Activated CD4-positive, alpha-beta T cell treated with anti-CD3 and anti-CD28 coated beads, Interleukin-2, amount 50 U/mL, for 16 hours (primary cell): ENCODE measurements at places on chromosomes 12 and 14.

GRCh38 chr12:53328043-53328435, 6.6 kb upstream of the AAAS start:
- DNase-seq = no peak

DNA sequence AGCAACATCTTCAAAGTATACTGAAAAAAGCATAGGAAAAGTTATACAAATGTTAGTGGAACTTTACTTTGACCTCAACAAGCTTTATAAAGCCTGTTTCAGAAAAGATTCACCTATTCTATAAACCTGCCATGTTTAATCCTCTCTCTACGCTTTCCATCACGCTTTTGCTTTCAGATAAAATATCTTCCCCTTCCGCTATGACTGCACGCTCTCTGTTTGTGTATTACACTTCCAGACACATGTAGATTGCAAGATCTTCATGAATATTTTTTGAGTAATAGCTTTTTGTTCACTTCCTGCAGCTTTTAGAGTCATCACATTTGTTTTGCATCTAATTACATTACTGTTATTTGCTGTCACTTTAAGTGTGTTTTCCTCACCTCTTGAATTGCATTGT, 271.4 kb downstream of the RASSF9 start:
- DNase-seq = no peak

DNA sequence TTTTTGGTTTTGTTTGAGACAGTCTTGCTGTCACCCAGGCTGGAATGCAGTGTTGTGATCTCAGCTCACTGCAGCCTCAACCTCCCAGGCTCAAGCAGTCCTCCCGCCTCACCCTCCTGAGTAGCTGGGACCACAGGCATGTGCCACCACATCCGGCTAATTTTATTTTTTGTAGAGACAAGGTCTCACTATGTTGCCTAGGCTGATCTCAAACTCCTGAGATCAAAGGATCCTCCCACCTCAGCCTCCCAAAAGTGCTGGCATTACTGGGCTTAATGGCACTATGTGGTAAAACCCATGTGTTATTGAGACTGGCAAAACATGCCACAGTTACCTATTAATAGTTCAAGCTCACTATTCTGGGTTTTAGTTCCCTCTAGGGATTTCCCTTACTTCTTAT, 51.2 kb upstream of the KCNH3 start:
- DNase-seq = no peak

GRCh38 chr12:161823-162222, 52.1 kb downstream of the SLC6A12 start:
- no peak for DNase-seq

GRCh38 chr12:108649126-108649525, 15.4 kb upstream of the SELPLG start:
- no peak for DNase-seq

DNA sequence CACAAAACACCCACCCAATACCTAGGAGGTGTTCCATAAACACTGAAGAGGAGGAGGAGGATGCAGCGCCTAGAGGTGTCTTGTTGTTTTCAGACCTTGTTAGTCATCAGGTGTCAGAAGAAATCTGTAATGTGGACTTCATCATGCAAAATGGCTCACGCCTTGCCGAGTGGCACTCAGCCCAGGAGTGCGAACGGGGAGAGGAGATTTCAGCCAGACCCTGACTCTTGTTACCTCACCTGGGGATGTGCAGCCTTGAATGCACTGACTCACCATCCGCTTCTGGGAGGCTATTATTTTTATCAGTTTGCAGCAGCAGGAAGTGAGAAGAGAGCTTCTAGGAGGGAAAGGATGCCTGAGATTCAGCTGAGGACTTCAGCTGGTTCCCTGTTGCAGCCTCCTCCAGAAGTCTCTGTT, 48.2 kb upstream of the PLXNC1 start:
- peak; percentile 49 for DNase-seq

DNA sequence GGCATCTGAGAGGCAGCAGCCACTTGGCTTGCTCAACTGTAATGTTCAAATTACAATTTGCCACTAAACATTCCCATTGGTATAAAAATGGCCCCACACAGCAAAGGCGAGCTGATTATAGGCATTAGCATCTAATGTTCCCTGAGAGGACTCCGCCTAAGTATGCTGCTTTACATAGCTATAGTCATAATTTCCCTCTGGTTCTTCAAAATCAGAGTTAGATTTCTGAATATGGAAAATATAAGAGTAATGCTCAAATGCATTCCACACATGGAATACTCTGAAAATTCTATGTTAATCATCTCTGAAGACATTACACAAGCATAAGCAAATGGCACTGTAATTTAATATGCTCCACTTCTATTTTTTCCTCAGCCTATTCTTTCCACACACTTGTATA, 83.7 kb upstream of the BTG1 start:
- no peak for DNase-seq

DNA sequence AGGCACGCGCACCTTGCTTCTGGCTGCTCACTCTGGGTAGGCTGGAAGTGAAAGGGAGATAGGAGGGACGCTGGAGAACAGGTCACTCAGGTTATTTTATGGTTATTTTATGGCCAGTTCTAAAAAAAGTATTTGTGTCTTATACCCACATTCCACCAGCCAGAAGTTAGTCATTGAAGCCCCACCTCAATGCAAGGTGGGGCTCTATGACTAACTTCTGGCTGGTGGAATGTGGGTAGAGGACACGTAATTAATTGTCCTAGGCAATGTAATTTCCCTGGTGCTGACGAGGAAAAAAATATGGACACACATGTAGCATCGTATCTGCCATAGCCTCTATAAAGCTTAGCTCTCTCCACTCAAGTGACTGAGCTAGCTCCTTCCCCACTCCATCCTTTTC, 104.9 kb downstream of the PDZRN4 start:
- DNase-seq = no peak

GRCh38 chr14:104749111-104749649, 3.8 kb upstream of the SIVA1 start:
- no peak for DNase-seq

- DNase-seq = no peak
Measured at GRCh38 chr12:57852200-57852599, 5.7 kb upstream of the CTDSP2 start.

DNA sequence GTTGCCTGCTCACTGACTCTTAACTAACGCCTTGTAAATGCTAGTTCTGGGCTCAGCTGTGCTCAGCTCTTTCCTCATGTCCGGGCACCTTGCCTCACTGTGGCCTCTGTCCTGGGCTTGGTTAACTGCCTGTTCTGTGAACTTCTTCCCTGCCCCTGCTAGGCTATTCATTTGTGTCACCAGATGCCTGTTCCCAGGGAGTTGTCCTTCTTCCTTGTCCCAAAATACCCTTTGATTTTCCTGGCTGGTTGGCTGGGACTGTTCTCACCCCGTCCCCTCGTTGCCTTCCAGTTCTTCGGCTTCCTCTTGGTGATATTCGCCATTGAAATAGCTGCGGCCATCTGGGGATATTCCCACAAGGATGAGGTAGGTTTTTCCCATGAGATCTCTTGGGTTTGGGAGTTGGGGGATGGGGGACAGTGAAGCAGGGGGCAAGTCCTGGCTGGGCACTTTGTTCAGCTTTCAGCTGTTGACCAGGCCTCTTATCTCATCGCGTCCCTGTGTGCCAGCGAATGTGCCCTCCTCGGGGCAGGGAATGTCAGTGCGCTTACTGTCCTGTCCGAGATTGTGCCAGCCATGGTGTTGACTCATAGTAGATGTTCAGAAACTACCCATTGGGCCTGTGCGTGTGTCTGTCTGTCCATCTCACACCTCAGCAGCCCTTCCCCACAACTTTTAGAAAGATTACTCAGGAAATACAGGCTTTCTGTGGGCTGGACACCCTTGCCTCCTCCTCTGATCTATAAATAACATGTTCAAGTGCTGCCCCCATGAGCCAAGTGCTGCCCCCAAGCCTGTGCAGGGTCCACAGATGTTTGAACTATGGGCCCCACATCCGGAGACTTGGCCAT, 33.1 kb downstream of the CD9 start:
- no peak for DNase-seq

DNA sequence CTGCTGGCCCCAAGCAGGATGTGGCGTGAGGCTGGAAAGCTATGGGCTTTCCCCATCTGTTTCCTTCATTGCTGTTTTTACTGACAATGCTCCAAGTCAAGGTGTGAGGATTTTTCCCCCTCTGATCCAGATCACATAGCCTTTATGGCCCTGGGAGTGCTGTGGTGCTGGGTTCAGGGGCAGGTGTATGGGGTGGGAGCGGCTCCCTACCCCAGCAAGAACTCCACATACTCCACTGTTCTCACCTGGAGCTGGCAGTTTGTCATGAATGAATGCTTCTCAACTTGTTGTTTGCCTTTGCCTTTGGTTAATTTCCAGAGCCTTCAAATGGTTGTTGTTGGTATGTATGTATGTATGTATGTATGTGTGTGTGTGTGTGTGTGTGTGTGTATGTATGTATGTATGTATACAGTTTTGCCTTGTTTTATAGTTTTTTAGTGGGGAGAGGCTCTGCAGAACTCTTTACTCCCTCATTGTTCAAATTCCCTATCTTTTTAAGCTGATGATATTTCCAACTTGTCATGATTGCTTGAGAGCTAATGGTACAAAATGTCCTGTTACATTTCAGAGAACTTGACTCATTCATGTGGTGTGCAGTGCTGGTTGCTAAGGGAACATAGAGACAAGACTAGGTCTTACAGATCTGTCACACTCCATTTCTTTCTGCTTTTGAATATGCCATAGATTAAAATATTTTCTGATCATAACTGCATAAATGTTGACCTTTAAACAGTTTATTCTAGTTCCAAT, 36.6 kb upstream of the ASPG start:
- no peak for DNase-seq

- no peak for DNase-seq
Measured at GRCh38 chr12:13326076-13326475, 129.6 kb downstream of the EMP1 start.

DNA sequence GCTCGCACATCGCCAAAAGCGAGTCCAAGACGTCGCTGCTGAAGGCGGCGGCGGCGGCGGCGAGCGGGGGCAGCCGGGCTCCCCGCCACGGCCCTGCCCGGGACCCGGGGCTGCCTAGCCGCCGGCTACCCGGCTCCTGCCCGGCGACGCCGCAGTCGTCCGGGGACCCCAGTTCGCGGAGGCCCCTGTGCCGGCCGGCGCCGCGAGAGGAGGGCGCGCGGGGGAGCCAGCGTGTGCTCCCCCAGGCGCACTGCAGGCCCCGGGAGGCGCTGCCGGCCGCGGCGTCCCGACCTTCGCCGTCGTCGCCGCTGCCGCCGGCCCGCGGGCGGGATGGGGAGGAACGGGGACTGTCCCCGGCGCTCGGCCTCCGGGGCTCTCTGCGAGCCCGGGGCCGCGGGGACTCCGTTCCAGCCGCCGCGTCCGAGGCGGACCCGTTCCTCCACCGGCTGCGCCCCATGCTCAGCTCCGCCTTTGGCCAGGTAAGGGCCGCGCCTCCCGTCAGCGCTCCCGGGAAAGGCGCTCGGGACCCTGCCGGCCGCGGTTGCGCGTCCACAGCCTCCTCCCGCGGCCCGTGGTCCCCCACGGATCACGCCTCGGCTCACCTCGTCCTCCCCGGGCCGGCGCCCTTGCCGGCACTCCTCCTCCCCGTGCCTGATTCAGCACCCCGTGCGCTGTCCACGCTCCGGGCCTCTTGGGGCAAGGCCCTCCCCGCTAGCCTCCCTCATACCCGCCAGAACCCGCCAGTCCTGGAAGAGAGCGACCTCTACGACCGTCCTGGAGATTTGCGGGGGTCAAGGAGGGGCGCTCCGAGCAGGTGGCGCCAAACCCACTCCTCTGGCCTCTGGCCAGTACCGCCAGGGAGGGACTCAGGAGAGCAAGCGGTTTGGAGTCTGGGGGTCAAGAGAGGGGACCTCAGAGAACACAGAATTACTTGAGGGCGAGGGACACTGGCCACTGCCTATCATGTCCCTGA, 721 bp downstream of the CABP1 start:
- peak; percentile 37 for DNase-seq

DNA sequence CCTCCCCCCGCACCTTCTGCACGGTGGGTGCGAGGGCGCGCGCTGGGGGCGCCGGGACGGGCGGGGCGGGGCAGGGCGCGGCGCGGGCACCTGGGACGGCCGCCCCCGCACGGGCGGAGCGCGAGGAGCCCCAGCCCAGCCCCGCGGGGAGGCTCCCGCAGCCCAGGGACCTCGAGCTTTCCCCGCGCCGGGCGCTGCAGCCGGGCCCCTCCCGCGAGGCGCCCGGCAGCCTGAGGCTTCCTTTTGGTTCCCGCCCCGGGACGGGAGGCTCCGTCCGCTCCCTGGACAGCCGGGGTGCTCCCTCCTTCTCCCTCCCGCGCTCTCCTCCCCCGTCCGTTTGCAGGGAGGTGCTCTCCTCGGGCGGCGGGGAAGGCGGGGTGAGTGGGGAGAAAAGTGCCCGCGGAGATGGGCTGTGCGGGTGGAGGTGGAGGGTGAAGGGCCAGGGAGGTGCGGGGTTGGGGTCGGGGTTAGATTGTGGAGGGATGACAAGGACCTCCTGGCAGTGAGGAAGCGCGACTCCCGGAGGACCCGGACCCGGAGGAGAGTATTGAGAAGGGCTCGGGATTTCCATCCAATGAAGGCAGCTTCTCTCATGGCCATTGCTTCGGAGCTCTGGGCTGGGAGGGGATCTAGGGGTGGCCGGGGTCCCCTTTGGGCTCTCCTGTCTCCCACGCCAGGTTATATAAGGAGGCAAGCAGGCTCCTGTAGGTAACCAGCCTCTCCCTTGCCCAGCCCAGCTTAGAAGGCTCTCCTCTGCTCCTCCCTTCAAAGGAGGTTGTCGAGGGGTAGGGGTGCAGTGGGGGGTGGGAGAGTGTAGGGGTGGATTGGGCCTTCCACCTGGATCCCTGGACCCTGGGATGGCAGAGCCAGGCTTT, 645 bp downstream of the JDP2 start:
- DNase-seq = no peak

- DNase-seq = no peak
Measured at GRCh38 chr12:90543374-90543773, 411.6 kb downstream of the CCER1 start.

- no peak for DNase-seq
Measured at GRCh38 chr12:124507188-124508109, 60.0 kb downstream of the NCOR2 start.

GRCh38 chr14:49923442-49923841, 30.6 kb downstream of the ARF6 start:
- no peak for DNase-seq

- no peak for DNase-seq
Measured at GRCh38 chr12:87112571-87113345, 856.6 kb upstream of the MGAT4C start.

- DNase-seq = no peak
Measured at GRCh38 chr14:52351233-52352060, 37.3 kb downstream of the PTGER2 start.

DNA sequence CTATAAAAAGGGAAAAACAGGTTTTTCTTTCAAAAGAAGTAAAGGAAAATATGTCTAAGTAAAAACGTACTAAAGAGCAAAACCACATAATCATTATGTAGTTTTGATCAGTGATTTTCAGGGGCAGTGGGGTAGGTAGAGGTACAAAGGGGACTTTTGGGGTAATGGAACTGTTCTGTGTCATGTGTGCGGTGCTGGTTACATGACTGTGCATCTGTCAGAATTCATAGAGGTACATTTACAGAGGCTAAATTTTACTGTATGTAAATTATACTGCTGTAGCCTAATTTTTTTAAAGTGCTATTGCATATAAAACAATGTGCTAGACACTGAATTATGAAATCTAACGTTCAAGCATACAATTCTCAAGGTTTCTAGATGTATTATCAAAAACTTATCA, 2.0 kb downstream of the ESR2 start:
- no peak for DNase-seq

- DNase-seq = no peak
Measured at GRCh38 chr12:6767353-6768319, 1.5 kb downstream of the PTMS start.
